ENCODE measurements at places on chromosomes 3 and 15.

DNA sequence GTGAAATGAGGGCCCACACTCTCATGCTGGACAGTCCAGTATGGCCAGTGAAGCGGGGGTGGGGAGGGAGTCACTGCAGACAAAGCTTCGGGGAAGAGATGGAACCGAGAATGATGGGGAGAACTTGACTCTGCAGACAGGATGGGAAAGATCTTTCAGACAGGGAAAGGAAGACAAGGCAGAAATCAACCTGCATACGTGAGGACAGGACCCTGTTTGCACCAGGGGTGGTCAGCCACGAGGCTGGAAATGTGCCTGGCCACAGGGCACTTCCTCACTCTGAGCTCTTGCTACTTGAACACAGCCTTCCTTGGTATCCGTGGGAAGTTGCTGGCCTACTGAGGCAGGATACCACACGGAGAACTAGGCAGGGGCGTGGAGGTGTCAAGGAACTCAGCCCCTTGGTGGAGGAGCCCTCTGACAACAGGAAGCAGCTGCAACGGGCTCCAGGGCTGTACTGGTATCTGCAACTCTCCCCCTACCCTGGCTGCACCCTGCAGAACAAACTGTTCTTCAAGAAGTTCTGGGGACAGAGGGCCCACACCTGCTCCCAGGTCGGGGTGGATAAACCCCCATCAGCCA lies 9.3 kb upstream of the SRP14 start:
- DNase-seq, result no peak

DNA sequence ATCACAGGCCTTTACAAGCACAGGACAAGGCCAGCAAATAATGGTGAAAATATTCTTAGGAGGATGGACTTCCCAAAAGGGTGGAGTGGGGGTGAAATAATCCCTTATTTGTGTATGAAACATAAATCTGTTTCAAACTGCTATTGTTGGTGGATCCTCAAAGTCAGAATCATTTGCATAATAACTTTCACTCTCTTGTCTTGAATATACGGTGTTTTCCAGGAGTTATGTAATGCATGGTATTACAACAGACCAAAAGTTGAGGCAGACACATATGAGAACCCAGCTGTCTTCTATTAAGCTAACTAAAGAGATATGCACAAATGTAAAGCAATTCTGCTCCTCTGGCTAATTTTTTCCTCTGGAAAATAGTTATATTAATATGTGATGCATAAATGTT lies 57.7 kb downstream of the PRTG start:
- DNase-seq, result no peak

DNA sequence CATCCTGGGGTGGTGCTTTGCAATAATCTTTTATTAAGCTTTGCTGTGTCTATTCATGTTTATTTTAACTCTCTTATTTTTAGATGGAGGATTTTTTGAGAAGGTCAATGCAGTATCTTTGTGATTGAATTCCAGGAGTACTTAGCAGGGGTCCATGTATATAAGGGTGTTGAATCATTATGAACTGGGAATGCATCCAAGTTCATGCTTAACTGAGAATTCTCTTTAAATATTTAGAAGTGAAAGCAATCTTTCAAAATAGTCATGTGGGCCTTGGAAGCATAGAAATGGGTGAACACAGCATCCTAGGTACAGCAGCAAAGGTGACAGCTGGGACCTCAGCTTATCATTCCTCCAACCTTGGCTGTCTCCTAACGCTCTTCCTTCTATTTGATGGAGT lies 27.3 kb downstream of the SPTSSB start:
- no peak for DNase-seq

DNA sequence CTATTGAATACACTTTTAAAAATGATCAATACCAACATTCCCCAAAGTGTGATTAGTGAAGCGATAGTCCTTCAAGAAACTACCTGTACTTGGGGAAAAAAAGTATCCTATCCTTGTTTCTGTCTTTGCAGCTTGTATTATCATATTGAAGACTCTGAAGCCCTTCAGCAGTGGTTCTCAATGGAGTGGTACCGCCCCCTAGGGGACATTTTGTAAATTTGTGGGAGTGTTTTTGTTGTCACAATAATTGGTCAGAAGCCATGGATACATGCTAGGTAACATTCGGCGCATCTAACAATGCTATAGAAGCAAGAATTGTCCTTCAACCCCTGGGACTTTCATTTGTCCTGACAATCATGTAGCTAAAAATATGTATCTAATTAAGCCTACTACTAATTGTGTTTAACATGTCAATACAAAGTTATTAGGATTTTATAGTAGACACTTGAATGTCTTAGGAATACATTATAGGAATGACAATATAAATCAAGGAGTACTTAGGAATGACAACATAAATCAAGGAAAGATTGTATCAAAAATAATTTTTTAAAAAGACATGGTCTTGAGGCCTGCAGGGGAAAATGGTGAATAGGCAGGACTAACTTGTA lies 53.7 kb downstream of the NMD3 start:
- no peak for DNase-seq

DNA sequence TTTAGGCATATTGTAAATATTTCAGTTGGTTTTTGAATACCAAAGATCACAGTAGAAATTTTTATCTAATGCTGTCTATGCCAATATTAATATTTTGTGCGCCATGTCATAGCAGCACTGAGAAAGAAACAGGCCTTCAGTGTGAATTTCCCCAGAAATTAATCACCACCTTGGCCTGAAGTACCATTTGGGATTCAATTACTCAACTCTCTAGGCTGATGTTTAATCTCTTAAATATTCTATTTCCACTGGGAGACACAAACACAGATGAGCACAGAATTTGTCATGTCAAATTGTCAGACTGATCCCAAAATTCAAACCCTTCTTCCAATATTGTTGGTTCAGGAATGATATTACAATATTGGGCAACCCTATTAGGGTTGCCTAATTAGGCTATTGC lies 509.3 kb downstream of the ROBO1 start:
- DNase-seq, result no peak

DNA sequence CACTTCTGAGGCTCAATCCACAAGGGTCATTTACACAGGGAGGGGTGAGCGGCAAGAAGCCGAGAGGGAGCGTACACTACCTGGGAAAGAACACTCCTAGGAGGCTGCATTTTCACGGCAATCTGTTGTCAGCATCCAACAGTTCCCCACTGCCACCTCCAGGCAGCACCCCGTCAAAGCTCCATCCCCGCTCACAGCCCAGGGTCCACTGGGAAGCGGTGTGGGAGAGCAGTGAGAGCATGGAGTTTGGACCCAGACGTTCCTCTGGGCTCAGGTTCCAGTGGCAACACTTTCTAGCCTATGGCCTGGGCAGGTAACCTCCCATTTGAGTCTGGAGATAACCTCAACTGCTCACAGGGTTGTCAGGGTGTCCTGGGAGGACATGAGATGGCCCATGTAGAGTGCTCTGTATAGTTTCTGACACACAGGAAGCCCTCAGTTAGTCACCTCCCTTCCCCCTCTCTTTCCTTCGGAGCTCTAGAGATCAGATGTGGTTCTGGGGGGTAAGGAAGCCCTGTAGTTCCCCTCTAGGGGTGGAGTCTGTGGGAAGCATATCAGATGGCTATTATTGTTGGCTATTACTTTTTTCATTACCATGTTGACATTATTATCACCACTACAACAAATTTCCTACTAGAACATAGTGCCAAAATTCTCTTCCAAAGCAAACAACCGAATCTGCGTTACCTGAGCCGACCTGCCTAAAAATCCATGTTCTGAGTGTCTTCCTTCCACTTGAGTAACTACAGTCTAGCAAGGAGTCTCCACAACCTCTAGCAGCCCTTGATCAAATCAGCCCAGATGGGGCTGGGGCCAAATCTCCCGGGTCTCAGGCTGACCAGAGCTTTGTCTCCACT lies 29.1 kb downstream of the RUVBL1 start:
- DNase-seq, result no peak

DNA sequence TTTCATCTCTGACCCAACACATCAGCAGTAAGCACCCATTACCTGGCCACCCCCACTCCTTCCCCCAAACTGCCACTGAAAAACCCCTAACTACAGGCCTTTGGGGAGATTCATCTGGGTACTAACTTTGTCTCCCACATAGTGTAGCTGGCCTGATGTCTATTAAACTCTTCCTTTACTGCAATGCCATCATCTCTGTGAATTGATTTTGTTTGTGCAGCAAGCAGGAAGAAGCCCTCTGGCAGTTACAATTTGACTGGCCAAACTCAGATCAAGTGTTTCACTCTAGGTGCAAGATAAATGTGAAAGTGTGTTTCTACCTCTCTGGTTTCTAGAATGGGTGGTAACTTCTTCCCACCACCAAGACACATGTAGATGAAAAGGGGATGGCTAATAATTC lies 26.7 kb upstream of the OR5K4 start:
- no peak for DNase-seq

- no peak for DNase-seq
Measured at GRCh38 chr3:93992207-93992606, 12.3 kb downstream of the ARL13B start.

Data from GM04503 (cell line).